ENCODE measurements at places on chromosomes 2 and 18. TPM values are rescaled to one million over a fixed set of nuclear protein-coding genes. Genes with fewer than 3 reads are reported as not detected.

- no peaks in the 10 kb centered on the region for H3K27me3 ChIP-seq
- no peak overlapping the region for H3K4me3 ChIP-seq
- no peak for DNase-seq
- H3K36me3 ChIP-seq = no peaks in the 10 kb centered on the region
- no peaks in the 10 kb centered on the region for H3K4me1 ChIP-seq
These were observed 31.8 kb upstream of the NTSR2 start for GRCh38 chr2:11701751-11702301.

CCDC85A gene
- total RNA-seq = not detected

- H3K27me3 ChIP-seq = no peaks in the 10 kb centered on the region
- H3K4me3 ChIP-seq = no peak overlapping the region
- DNase-seq = no peak
- H3K4me1 ChIP-seq = peaks cover 18% of the 10 kb centered on the region
- peak overlapping the region; percentile 74 for H3K27ac ChIP-seq
These were observed 9.1 kb downstream of the MFSD6 start for GRCh38 chr2:190417045-190417842.

DNA sequence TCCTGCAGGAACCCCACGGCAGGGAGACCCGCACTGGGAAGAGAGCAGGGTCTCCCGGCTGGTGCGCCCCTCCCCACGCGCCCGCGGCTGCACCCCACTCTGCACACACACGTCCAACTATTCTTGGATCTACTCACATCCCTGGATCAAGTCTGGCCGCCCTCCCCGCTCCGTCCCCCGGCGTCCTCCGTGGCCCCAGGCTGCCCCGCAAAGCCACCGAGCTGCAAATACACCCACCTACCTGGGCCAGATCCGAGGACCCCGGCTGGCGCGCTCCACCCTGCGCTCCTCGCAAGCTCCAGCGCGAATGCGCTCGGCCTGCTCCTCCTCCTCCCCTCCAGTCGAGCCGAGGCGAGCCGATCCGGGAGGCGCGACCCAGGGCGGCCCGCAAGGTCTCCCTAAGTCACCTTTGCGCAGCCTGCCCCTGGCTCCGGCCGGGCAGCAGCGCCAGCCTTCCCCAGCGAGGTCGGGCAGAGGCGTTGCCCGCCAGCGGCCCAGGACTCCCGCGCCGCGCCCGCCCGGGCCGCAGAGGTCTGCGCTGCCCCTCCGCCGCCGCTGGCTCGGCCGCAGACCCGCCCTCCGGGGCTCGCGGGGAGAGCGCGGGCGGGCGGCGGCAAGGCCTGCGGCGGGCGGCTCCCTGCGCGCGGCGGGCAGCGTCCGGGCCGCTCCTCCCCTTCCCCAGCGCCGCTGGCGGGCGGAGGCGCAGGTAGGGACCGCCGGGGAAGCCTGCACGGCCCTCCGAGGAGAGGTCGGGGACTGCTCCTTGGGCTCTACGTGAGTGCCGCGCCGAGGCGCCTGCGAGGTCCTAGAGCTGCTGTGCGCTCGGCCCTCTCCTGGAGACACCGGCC lies 126.0 kb downstream of the OSBPL1A start:
- DNase-seq = no peak
- no peaks in the 10 kb centered on the region for H3K27me3 ChIP-seq
- no peaks in the 10 kb centered on the region for H3K36me3 ChIP-seq
- H3K4me3 ChIP-seq = no peak overlapping the region
- H3K4me1 ChIP-seq = no peaks in the 10 kb centered on the region

DNA sequence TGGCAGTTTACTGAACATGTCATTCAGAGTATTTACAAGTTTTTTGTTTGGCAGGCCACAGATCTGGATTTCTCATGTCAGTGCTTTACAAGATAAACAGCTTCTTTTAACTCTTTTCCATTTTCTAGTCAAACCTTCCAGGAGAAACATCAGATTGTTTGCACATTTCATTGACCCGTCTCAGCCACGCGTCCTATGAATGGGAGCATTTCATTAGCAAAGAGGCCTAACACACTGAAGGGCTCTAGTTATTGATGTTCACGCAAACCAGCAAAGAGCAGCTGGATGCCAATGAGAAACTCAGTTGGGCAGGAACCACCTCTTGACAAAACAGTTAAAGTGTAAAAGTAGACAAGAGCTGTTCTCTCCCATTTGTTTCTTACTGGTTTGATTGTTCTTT lies 29.2 kb upstream of the MFF start:
- H3K27me3 ChIP-seq = no peaks in the 10 kb centered on the region
- no peaks in the 10 kb centered on the region for H3K4me1 ChIP-seq
- no peak overlapping the region for H3K4me3 ChIP-seq
- no peak overlapping the region for H3K27ac ChIP-seq

LIPG gene
- total RNA-seq = not detected

DNA sequence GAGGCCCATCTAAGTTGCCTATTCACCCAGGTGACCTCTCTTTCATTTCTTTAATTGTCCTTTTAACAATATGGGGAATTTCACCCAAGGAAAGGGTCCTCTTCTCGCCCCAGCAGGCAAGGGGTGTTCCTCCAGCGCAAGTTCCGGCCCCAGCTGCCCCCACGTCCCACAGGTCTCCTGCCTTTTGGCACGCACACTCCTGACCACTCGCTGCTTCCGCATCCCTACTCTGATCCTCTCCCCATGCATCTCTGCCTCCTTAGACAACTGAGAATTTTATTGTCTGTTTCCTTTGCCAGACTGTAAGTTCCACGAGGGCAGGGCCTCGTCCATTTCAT lies 684 bp upstream of the ARPC2 start:
- H3K4me1 ChIP-seq = peaks cover 28% of the 10 kb centered on the region
- H3K4me3 ChIP-seq = peak overlapping the region; percentile 66
- H3K36me3 ChIP-seq = no peaks in the 10 kb centered on the region
- no peaks in the 10 kb centered on the region for H3K27me3 ChIP-seq

DNA sequence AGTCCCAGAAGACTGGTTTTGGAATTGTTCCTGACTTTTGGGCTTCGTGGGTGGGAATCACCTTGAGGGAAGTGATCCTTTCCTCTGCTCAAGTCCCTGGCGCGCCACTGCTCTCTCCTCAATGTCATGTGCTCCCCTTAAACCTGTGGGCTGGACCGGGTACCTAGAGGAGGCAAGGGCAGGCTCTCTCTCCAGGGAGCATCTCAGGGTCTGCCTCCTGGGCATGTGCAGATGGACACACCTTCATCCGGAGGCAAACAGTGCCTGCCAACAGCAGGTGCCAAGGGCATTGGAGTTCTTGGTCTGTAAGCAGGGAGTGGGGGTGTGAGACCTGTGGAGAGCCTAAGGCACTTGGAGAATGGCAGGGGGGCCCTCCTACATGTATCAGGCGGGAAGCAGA lies 142.6 kb downstream of the INHBB start:
- no peaks in the 10 kb centered on the region for H3K36me3 ChIP-seq
- no peaks in the 10 kb centered on the region for H3K27me3 ChIP-seq
- no peak overlapping the region for H3K27ac ChIP-seq
- DNase-seq = no peak
- no peak overlapping the region for H3K4me3 ChIP-seq

AKAIN1 gene
- not detected for total RNA-seq

AGXT gene
- total RNA-seq = not detected

- no peak overlapping the region for H3K27ac ChIP-seq
- no peaks in the 10 kb centered on the region for H3K27me3 ChIP-seq
- DNase-seq = no peak
- H3K4me1 ChIP-seq = no peaks in the 10 kb centered on the region
These were observed 550.8 kb upstream of the TNP1 start for GRCh38 chr2:217410681-217410960.

- no peaks in the 10 kb centered on the region for H3K36me3 ChIP-seq
- peaks cover 3% of the 10 kb centered on the region for H3K4me1 ChIP-seq
- DNase-seq = no peak
- H3K27me3 ChIP-seq = no peaks in the 10 kb centered on the region
These were observed 22.2 kb upstream of the SOS1 start for GRCh38 chr2:39142904-39143605.

CCDC121 gene
- total RNA-seq = 1.9 TPM

All from naive thymus-derived CD4-positive, alpha-beta T cell (primary cell).